Activated naive CD4-positive, alpha-beta T cell treated with anti-CD3 and anti-CD28 coated beads for 36 hours (primary cell): ENCODE measurements at places on chromosomes 6 and 20. TPM values are rescaled to one million over a fixed set of nuclear protein-coding genes. Genes with fewer than 3 reads are reported as not detected.

RBL1 gene
- 32.9 TPM for total RNA-seq

VWA7 gene
- total RNA-seq, result 0.69 TPM

FUCA2 gene
- total RNA-seq, result 8.2 TPM

BCLAF1 gene
- 117 TPM for total RNA-seq

MEP1A gene
- total RNA-seq, result not detected

ARFGEF3 gene
- 0.72 TPM for total RNA-seq

SIRPB2 gene
- total RNA-seq, result not detected

SPATS1 gene
- not detected for total RNA-seq

SIRPD gene
- not detected for total RNA-seq

RNF182 gene
- not detected for total RNA-seq

GCLC gene
- 13.9 TPM for total RNA-seq

GSTA3 gene
- not detected for total RNA-seq
